ACHN (cell line): ENCODE measurements at places on chromosomes 2 and 18.

DNA sequence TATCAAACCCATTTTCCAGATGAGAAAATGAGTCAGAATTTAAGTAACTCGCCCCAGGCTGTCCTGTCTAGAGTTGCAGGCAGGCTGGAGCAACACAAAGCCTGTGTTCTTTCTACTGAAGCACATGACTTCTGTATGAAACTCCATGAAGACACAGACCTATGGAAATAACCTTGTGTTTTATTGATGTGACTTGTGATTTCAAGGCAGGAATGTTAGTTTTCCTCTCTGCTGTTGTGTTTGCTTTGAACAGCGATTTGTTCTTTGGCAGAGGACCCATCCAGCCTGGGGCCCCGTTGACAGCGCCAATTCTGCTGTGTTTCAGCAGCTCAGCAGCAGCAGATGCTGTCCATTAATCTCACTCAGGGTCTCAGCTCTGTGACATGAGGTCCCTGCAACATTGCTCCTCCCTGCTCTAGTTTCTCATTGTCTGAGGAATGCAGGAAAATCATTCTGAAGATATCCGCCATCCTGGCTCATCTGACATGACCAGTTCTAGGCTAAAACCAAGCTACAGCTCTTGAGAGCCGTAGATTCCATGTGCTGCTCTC, 344.3 kb upstream of the RAB12 start:
- DNase-seq = no peak

GRCh38 chr2:214410128-214410775, 602 bp upstream of the VWC2L start:
- no peak for DNase-seq

GRCh38 chr2:36461039-36461681, 105.6 kb downstream of the CRIM1 start:
- peak; percentile 93 for DNase-seq

- no peak for DNase-seq
Measured at GRCh38 chr2:12052796-12053195, 306.4 kb downstream of the LPIN1 start.

- DNase-seq = no peak
Measured at GRCh38 chr2:195929531-195929930, 139.1 kb downstream of the DNAH7 start.

GRCh38 chr2:138201286-138201685, 237.0 kb downstream of the HNMT start:
- peak; percentile 12 for DNase-seq

DNA sequence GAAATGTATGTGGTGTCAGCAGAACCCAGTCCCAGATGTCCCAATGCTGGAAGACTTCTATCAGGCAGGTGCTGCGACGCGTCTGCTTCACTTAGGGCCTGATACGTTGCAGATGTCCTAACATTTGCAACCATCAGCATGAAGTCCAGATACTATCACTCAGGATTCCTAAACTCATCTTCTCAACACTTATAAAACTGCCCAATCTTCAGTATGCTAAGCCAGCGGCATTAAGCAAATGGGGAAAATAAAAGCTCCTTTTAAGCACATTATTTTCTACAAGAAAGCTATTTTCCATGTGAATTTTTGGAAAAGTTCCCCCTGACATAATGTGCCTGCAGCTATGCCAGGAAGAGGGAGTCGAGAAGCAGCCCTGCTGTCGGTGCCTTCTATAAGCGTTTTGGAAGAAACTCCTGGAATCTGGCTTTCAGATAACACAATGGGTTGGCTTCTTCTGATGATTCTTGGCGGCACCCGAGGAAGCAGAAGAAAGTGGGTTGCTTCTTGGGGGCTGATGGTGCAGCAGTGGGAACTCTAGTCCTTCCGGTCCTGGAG, 60.7 kb upstream of the ITGA6 start:
- DNase-seq = no peak

- DNase-seq = no peak
Measured at GRCh38 chr18:42011053-42011452, 56.0 kb downstream of the PIK3C3 start.

DNA sequence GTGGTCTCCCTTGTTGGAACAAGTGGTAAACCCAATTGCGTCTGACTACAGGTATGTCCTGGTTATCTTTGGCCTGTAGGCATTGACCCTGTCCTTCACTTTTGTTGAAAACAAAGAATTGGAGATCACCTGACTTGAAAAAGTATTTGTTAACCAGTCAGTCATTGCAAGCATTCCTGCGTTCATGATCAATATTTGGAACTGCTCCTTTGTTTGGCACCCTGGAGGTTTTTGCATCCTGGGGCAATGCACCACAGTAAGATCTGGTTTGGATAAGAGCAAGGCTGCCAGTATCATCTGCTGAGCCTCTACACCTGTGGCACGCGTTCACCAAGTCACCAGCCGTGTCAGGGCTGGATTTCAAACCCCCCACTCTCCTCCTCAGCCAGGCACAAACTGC, 115.7 kb downstream of the DNAH6 start:
- DNase-seq = no peak

DNA sequence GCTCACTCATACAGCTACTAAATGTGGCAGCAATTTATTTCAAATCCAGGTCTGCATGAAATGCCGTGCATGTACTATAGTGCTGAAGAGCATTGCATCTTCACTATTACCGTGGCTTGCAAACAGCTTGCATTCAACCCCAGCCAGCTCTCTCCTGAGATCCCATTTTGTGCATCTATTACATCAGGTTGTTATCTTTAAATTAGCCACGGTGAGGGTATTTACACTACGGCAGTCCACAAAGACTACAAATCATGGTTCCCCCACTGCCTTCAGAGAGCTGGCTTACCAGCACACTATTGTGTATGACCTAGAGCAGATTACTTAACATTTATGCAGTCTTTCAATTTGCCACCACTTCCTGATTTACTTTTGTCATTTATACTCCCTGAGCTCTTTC, 621.3 kb upstream of the LRATD1 start:
- DNase-seq = no peak

- DNase-seq = no peak
Measured at GRCh38 chr2:203126996-203127395, 111.8 kb upstream of the CYP20A1 start.
